ENCODE measurements at places on chromosomes 11 and 22. TPM values are rescaled to one million over a fixed set of nuclear protein-coding genes. Genes with fewer than 3 reads are reported as not detected.
A peak's percentile ranks its signal among the peaks of the same experiment; 100 is the strongest.

- DNase-seq, result peak; percentile 49
Measured at GRCh38 chr11:33996498-33997454, 54.8 kb upstream of the CAPRIN1 start.

DNA sequence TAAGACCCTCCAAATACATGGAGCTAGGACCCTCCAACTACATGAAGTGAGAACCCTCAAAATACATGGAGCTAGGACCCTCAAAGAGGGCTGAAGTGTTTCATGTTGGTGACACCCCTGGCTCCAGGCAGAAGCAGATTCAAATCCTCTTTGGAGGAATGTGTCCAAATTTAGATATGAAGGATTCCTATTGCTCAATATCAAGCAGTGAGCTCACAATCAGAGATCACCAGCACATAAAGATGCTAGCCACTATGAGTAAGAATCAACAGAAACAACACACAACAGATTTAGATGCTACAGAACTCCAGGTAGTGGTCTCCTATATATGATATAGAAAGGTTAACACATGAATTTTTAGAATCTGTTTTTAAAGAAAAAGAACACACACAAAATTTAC is 11.2 kb upstream of the RAB3IL1 start:
- no peak for DNase-seq

DNA sequence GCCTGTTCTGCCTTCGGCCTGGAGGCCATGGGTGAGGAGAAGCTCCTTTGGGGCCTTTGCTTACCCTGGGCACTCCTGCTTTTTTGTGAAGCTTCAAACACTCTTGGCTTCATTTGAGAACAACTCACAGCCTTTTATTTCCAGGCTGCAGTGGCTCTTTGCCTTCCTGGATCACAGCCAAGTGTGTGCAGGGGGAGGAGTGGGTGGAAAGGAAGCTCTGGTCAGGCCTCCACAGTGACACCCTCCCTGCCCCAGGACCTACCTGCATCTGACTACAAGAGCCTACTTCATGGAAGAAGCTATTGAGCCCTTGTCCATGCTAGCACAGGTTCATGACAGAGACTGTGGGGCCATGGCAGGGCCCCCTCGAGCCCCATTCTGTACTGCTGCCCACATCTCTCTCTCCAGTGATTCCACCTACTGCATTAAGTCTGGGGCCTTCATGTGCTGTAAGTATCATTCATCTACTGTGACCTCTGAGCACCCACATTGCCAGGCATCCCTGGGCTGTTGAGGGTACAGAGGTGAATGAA is 52.3 kb downstream of the GAB4 start:
- DNase-seq, result no peak

DNA sequence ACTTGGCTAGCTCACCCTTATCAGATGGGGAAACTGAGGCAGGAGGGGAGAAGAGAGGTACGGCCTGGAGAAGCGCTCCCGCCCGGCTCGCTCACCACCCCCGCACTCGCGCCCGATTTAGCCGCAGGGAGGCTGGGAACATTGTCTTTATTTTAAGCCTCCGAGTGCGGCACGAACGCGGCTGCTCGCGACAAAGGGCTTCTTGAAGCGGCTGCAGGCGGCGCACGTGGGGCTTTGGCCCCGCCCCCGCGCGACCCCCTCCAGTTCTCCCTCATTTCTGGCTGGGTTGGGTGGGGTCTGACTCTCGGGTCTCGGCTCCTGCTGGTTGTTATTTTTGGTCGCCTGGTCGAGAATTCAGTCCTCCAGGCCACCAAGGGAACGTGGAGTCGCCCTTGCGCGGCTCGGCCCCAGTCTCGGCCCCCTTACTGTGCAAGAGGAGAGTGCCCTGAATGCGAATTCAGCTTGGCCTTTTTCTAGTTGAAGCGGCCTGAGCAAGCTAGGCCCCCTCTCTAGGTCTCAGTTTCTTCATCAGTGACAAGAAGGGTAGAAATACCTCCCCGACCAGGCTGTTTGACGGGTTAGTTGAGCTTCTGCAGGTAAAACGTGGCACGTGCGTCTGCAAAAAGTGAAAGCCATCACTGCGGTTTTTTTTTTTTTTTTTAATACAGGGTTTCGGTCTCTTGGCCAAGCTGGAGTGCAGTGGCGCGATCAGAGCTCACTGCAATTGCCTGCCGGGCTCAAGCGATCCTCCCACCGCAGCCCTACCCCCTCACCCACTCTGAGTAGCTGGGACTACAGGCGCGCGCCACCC is 2.6 kb upstream of the CHRM1 start:
- DNase-seq, result peak; percentile 21

GRCh38 chr11:130129922-130130321 is 29.7 kb upstream of the ST14 start:
- no peak for DNase-seq

DNA sequence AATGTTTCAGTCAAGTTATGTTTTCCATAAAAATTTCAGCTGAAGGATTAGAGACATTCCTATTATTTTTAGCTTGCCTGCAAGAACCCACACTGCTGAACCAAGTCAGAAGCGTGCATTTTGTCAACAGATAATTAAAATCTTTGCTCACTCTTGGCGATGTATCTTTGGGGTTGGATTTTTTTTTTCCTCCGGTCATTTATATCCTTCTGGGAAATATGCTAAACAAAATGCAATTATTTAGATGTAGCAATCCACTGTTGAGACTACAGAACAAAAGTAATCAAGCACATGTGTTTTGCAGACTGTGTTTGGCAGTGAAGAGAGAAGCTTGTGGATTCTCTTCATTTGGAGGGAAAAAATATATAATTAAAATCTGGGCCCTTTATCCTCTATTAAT is 15.3 kb upstream of the NELL1 start:
- no peak for DNase-seq

GUCY1A2 gene
- not detected for polyA plus RNA-seq

TSPAN32 gene
- 0.08 TPM for polyA plus RNA-seq

FREY1 gene
- polyA plus RNA-seq, result 0.28 TPM
